ENCODE measurements at places on chromosomes 11 and 22. TPM values are rescaled to one million over a fixed set of nuclear protein-coding genes. Genes with fewer than 3 reads are reported as not detected.

DNA sequence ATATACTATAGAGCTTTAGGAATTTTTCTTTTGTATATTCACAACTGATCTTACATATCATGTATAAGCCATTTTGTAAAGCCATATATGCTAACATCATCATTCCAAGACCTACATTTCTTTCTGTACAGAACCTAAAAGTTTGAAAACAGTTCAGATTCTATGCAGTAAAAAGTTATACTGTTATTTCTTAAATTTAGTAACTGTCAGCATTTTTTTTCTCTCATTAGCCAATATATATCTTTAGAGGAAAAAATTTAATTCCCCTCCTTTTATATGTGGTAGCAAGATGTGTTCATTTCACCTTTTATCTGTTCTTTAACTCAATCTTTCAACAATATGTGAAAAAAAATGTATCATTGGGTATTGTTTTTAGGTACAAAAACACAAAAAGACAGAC lies 120.4 kb upstream of the TP53AIP1 start:
- DNase-seq: no peak

DNA sequence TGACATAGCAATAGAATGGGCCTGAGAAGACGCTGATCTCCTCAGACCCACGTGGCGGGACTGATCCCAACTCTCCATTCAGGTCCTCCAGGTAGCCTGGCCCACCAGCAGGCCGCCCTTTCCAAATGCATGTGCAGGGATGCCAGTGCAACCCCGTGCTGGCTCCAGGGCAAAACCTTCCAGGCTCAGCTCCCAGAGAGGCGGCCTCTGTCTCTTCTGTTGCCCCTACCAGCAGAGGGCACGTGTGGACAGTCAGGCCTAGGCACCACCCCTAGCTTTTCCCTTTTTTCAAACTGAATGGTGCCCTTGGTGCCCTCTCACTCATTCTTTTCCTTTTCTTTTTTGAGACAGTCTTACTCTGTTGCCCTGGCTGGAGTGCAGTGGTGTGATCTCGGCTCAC lies 121.7 kb downstream of the OSBP2 start:
- DNase-seq: no peak

GRCh38 chr22:32853662-32854061 lies 52.2 kb downstream of the TIMP3 start:
- no peak for DNase-seq

DNA sequence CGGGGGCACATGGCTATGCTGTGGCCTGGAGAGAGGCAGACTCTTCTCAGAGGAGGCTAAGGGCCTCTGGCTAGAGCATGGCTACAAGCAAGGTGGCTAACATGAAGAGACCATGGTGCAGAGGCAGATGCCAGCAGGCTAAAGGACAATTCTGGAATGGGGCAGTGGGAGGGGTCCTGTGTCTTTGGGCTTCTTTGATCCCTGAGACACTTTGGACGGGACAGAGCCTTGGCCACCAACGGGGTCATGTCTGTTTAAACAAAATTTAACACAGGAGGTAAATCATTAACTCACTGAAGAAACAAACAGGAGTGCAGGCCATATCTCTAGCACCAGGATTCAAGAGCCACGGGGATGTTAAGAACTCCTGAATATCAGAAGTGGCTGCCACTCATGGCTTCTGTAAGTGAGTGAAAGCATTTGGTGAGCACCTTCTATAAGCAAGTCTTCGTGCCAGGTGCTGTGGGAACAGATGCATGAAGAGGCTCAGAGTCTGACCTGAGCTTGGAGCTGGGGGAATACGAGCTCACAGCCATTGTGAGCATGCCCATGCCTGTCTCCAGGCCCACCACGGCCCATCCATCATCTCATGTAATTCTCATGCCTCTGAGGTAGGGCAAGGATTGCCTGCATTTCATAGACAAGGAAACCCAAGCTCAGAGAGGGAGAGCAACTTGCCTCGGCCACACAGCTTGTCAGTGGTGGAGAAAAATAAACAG lies 18.3 kb upstream of the ZNRF3 start:
- no peak for DNase-seq

- no peak for DNase-seq
These were observed 220.1 kb upstream of the E2F8 start for GRCh38 chr11:19460718-19461405.

DNA sequence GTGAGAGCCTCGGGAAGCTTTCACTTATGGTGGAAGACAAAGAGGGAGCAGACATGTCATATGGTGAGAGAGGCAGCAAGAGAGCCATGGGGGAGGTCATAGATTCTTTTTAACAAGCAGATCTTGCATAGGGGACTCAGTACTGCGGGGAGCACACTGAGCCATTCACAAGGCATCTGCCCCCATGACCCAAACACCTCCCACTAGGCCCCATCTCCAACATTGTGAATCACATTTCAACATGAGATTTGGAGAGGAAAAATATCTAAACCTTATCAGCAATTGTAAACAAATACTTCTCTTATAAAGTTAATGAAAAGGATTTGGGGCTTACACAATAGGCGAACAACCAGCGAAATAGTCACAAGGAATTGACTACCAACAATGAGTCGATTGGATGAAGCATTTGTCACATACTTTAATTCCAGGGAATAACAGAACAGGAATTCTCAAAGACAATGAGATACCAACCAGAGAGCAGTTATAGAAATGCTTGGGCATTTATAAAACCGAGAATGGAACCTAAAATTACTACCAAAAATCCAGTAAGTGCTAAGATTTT lies 7.3 kb downstream of the DDI1 start:
- DNase-seq: no peak

GRCh38 chr22:41523464-41524221 lies 20.6 kb downstream of the POLR3H start:
- no peak for DNase-seq

DNA sequence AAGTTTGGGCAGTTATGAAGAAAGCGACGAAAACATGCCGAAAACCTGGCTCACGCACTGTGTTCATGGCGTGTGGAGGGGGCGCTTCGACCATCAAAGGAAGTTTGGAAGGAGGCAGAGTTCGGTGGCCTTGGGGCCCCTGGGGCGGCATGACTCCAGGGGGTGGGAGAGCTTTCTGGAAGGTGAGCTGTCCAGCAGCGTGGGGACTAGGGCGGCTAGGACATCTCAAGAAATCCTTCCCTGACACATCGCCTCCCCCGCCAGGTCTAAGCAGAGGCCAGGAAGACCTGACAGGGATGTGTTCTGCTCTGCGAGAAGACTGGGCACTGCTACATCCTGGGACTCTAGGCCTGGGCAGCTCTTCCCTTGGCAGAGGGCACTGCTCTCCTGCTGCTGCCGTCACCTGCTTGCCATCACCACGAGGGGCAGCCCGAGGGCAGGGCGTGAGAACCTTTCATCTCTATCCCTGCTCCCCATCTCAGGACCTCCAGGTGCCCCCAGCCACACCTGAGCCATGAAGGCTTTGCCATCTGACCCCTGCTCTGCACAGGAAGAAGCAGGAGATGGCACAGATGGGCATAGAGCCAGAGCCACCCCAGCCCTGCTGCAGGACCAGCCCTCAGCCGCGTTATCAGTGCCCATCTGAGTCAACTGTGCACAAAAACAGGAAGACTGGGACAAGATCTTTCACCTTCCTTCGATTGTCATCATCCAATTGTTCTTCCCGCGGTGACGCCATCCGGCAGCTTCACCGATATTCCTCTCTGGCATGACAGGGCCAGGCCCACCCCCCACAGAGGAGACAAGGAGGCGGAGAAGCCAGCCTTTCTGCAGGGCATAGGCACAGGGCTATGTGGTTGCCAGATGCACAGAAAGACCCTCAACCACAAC lies 12.7 kb downstream of the LINC01488 start:
- DNase-seq: no peak

DNA sequence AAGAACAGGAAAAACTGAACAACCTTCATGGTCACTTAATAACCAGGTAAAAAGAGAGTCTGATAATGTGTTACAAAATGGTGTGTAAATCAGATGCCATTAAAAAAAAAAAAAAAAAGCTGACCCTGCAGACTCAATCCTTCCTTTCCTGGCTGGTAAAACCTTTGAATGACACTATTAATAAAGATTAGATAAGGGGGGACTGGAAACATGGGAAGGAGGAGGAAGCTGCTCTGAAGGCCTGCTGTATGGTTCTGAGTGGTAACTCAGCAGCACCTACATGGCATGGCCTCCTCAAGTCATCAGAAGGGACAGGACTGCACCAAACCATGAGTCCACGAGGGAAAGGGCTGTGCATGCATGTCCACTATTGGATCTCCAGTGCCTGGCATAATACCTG lies 18.0 kb upstream of the SWAP70 start:
- no peak for DNase-seq

GRCh38 chr22:42844756-42845155 lies 12.3 kb downstream of the ARFGAP3 start:
- no peak for DNase-seq

- no peak for DNase-seq
These were observed 319.3 kb downstream of the DCDC1 start for GRCh38 chr11:31050061-31050765.

The CATSPERZ gene
- total RNA-seq: not detected

The OAF gene
- 1.3 TPM for total RNA-seq

The ASPHD2 gene
- 11.1 TPM for total RNA-seq

The IGLL1 gene
- not detected for total RNA-seq

Data from H1 (cell line).